Ascending aorta (tissue), 2 donors: ENCODE measurements at places on chromosomes 5 and 9. TPM values are rescaled to one million over a fixed set of nuclear protein-coding genes. Genes with fewer than 3 reads are reported as not detected.

Gene RFX3
- 4.0 TPM for total RNA-seq

Gene GHR
- 6.4 TPM for total RNA-seq

Gene SLC46A2
- total RNA-seq, result not detected

Gene SLC36A3
- not detected for total RNA-seq

Gene FOXI1
- not detected for total RNA-seq

Gene TSSK1B
- total RNA-seq, result not detected

Gene CENPK
- total RNA-seq, result 5.2 TPM

Gene SH3RF2
- 50.6 TPM for total RNA-seq

Gene PCDHB10
- 0.21 TPM for total RNA-seq

DNA sequence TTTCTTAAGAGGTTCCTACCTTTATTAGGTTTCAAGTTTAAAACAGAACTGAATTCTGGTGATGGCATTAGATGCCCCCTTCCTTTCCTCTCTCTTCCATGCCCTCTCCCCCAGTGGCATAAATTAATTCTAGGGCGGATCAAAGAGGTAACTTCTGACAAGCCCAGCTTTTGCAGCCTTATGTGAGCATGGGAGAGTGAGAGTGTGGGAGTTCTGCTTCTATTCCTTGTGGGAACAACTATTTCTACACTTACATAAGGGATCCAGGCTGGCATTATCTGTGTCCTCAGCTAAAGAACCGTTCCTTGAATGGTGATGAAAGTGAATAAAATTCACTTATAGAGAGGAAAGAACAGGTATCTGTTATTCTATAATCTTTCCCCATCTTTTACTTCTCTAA is 437.6 kb downstream of the KIF4B start:
- no peak for DNase-seq

DNA sequence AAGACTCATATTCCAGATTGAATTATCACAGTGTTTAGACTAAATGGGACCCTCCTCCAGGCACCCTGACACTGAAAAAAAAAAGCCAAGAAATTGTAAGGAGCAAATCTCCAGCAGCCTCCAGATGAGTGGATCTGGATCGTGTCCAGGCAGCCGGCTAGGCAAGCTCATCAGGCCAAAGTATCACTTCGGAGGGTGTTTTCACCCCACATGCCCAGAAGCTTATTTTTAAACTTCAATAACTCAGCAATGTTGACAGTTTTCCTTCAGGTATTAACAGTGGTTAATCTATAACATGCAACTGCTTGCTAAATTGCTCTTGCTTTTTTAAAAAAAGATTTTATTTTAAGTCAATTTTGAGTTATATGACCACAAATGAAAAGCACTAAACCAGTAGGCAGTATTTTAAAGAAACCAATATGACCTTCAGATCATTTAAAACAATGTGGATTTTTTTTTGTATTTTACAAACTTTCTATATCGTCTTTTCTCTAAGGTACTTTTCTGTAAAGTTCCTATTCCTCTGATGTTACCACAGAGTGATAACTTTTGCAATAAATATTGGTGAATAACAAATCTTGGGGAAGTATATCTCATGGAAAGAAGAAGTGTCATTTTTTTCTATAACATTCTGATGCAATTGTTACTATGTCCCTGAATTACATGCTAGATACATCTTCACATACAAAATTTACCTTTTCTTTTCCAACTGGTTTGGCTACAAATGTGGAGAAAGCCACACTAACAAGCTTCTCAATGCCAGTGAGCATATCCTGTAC is 30.7 kb downstream of the ACOT12 start:
- no peak for DNase-seq

DNA sequence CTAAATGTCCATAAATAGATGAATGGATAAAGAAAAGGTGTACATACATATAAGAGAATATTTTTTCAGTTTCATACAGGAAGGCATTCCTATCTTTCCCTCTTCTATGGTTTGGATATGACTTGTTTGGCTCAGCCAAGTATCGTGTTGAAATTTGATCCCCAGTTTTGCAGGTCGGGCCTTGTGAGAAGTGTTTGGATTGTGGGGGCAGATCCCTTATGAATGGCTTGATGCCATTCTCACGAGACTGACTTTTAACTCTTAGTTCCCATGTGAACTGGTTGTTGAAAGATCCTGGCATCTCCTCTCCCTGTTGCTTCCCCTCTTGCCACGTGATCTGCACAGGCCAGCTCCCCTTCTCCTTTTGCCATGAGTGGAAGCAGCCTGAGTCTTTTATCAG is 421.1 kb upstream of the FTMT start:
- no peak for DNase-seq

DNA sequence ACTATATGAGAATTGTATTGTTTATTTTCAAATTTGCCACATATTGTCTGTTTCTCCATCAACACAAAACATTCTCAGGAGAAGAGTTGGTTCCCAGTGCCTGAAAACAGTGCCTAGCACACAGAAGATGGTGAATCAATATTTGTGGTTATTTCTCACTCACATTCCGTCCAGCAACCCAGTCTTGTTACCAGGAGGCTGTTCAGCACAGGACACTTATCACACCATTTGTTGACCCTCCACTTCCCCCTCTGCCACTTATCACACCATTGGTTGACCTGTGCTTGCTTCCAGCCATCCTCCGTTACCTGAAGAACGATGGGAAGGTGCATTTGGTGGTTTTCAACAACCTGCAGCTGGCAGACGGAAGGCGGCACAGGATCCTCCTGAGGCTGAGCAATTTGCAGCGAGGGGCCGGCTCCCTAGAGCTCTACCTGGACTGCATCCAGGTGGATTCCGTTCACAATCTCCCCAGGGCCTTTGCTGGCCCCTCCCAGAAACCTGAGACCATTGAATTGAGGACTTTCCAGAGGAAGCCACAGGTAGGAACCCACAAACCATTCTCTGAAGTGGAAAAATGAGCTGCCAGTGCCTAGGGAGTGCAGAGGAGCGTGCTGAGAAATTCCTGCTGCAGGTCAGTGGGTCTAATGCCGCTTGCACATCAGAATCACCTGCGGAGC is 20.5 kb downstream of the THBS4 start:
- no peak for DNase-seq

GRCh38 chr5:28703651-28704260 is 1665.4 kb upstream of the CDH9 start:
- DNase-seq, result no peak

GRCh38 chr5:149382517-149383220 is 3.6 kb upstream of the IL17B start:
- no peak for DNase-seq

DNA sequence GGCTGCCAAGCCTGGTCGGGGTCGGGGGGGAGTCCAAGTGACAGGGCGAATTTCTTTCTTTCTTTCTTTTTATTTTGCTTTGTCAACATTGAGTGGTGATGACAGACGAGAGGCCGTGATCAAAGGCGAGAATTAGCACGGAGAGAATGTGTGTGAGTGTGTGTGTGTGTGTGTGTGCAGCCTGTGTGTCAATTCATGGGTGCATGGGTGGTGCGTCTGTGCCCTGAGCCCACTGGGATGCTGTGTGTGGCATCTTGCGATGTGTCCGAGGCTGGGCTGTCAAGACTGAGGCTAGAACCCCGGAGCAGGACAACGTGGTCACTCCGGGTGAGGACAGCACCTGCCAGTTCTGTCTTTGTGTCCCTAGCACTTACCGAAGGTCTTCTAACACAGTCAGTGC is 4.7 kb upstream of the FIBCD1 start:
- no peak for DNase-seq

DNA sequence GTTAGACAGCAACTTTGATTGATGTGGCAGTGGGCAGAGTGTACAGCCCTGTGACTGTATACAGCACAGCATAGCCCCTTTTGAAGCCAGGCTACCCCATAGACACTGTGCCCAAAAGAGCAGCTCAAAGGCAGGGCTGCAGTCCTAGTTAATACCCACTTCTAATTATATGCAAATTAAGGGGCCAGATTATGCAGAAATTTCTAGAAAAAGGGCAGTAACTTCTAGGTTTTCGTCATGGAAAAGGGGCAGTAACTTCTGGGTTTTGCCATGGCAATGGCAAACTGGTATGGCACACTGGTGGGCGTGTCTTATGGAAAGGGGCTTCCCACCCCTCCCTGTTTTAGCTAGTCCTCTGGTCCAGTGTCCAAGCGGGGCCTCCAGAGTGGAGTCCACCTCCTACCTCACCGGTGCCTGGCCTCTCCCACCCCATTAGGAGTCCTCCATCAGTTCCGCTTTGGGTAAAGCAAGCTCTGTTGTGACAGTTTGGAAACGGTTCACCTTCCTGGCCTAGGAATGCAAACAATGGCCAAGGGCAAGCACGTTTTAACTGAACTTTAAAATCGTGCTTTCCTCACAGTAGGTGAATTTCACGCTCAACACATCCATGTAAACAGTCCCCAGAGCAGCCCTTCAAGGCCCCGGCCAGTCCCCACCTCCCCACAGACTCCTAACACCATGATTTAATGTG is 5.6 kb downstream of the ADAMTS13 start:
- DNase-seq, result no peak

GRCh38 chr5:101860145-101860544 is 435.9 kb downstream of the SLCO4C1 start:
- no peak for DNase-seq

GRCh38 chr9:87502391-87503221 is 4.9 kb downstream of the DAPK1 start:
- DNase-seq, result no peak

- peak; percentile 28 for DNase-seq
Measured at GRCh38 chr5:168365581-168366081, 74.2 kb downstream of the WWC1 start.

- DNase-seq, result no peak
Measured at GRCh38 chr9:112771359-112772214, 21.0 kb downstream of the SNX30 start.

- DNase-seq, result no peak
Measured at GRCh38 chr9:108413809-108414208, 442.0 kb downstream of the ACTL7B start.

DNA sequence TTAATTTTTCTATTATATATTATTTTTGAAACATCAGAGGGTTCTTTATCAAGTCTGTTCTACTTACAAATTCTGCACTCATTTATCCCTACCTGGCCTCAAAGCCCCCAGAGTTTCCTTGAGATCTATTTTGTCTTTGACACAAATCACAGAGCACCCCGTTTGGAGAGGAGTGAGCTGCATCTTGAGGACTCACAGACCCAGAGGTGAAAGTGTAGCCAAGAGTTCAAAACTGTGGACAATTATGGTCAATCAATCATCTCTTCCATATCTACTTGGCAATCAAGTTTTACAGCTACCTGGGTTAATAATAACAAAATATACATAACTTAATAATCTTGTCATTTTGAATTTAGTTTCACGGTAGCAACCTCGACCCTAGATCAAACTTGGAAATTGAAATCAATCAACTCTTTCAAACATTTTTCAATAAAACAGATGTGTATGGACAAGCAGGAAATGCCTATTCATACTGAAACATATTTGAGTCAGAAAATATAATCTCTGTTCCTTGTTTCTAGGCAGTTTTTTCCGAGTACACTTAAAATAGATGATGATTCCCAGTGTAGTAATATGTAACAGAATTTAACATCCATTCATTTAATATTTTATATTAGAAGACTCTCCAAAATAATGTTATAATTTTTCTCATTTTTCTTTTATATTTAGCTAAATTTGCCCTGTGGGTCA is 13.7 kb upstream of the SYK start:
- DNase-seq, result no peak

GRCh38 chr5:157247267-157247666 is 18.7 kb upstream of the CYFIP2 start:
- DNase-seq, result no peak

DNA sequence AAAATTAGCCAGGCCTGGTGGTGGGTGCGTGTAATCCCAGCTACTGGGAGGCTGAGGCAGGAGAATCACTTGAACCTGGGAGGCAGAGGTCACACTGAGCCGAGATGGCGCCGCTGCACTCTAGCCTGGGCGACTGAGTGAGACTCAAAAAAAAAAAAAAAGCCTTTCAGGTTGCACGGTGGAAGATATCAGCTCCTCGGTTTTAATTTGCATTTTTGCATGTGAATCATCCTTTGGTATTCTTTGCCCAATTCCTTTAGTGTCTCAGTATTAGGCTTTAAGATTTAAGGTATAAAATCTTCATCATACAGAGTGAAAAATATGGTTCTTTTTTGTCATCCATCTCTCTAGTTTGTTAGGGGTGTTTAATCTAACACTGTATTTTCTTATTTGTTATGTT is 173.6 kb upstream of the S1PR3 start:
- DNase-seq, result no peak

DNA sequence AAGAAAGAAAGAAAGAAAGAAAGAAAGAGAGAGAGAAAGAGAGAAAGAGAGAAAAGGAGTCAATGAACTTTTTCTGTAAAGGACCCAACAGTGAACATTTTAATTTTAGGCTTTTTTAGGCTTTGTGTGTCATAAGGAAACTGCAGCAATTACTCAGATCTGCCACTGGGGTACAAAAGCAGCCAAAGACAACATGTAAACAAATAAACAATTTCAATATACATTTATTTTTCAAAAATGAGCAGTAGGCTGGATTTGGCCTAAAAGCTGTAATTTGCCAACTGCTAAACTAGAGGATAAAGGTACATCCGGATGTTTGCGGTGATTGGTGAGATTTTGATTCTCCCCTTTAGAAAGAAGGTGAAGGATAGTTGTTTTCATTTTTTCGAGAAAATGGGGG is 143.6 kb downstream of the CEMIP2 start:
- DNase-seq, result no peak

DNA sequence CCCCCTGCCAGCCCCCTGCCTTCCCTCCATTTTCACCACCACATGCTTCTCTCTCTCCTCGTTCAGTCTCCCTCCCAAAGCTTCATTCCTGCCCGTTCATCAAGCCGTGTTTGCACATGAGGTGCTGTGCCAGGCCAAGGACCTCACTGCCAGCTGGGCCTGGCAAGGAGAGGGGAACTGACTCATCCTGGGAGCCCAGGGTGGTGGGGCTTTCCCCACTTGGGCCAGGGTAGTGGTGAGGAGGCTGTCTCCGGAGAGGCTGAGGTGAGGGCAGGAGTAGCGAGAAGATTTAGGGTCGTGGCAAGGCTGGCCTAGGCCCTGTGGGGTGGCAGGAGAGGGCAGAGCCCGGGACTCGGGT is 30.4 kb upstream of the NOTCH1 start:
- DNase-seq, result peak; percentile 41

- DNase-seq, result no peak
Measured at GRCh38 chr9:137534256-137535119, 15.7 kb downstream of the PNPLA7 start.

DNA sequence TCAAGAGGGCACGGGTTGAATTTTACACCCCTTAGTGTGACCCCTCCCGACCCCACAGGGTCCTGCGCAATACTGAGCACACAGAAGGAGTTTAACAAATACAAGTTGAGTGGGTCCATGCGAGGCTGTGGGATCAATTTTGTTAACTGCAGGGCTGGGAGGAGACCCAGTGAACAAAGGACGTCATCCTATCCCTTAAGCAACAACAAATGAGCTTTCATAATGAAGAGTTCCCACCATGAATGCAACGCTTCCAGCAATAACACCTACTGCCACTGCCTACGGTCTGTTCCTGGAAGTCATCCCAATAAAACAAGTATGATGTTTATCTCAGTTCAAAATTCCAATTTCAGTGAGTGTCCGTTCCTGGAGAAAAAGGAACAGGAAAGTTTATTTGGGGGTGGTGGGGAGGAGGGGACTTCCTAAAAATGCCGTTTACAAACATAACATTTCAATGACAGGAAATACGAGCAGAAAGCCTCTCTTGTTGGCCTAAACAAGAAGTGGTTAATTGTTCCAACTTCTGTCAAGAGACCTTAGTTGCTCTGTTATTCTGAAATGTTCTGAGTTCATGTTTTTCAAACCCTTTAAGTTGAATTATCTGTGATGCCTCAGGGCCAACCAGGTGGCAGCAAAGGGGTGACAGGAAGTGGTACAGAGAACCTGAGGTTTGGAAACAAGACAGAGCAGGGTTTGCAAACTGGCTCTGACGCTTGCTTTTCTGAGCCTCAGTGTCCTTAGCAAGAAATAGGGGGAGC is 65.8 kb upstream of the PLPP6 start:
- DNase-seq, result peak; percentile 52

- DNase-seq, result no peak
Measured at GRCh38 chr9:108526518-108526917, 329.3 kb downstream of the ACTL7B start.
